ENCODE measurements at places on chromosomes 3 and 15.

DNA sequence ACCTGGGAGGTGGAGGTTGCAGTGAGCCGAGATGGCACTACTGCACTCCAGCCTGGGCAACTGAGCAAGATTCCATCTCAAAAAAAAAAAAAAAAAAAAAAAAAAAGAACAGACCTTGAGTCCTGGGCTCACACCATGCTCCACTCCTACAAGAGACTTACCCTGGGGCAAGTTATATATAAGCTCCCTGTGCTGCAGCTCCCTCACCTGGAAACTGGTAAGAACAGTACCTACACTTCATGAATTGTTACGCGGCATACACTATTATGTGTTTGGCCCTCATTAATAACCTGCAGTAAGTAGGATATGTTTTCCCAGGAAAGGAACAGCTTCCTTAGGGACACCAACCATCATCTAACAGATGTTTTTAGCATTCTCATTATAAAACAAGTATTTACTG lies 119.6 kb downstream of the FMN1 start:
- no peak for DNase-seq

DNA sequence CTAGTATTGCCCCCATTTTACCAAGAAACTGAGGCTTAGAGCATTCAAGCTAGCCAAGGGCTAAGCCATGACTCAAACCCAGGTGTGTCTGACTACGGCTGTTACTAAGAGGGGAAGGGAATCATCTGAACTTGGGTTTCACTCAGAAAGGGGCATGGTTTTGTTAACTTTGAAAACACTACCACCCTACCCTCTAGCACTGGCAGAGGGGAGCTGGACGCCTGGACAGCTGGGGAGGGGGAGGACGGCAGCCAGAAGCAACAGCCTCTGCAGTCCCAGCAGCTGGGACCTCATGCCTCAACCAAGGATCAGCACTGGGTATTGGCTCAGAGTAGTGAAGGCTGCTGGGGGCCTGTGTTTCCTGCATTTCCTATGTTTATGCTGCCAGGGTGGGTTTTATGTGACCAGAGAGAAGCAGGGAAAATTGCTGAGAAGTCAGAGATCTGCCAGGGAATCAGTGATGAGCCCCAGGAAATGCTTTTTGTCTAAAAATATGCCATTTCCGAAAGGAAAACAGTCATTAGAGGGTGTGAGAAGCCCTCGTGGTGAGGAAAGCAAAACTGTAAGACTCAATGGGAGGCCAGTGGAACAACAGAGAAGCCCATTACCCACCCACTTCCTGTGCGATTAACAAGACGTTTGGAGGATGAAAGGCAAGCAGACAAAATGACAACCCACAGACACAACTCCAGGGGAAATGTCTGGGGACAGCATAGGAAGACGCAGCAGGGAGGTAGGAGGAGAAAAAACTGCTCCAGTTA lies 41.2 kb downstream of the LIPC start:
- peak; percentile 64 for DNase-seq

DNA sequence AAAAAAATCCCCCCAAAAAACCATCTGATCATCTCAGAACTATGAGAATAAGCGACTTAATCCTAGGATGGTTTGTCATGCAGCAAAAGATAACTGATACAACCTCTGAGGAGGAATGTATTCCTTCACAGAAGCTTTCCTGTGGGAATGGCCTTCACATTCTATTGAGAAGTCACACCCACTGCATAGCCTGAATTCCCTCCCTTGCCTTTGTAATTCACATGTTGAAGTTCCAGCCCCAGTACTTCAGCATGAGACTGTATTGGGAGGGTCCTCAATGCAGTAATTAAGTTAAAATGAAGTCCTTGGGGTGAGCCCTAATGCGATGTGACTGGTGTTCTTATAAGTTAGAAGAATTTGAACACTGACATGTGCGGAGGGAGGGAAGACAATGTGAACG lies 395.2 kb downstream of the TUSC7 start:
- no peak for DNase-seq

- no peak for DNase-seq
Observed at GRCh38 chr3:57927916-57928315, 80.3 kb upstream of the FLNB start.

- no peak for DNase-seq
Observed at GRCh38 chr15:43220991-43221403, at the start of gene EPB42. Gene EPB42, minus strand, starts transcription at chr15:43221018. Its CDS starts 193 bp downstream, at chr15:43220825.

GRCh38 chr3:129596194-129597086 lies 10.0 kb downstream of the PLXND1 start:
- peak; percentile 97 for DNase-seq

GRCh38 chr3:68220832-68221231 lies 566.4 kb upstream of the SUCLG2 start:
- DNase-seq: no peak

GRCh38 chr15:75786575-75786947 lies 56.7 kb upstream of the UBE2Q2 start:
- DNase-seq: no peak

GRCh38 chr3:151467069-151467468 lies 6.2 kb upstream of the IGSF10 start:
- no peak for DNase-seq

Data from dermis blood vessel endothelial cell (primary cell).